ENCODE measurements at places on chromosomes 12 and 14.

DNA sequence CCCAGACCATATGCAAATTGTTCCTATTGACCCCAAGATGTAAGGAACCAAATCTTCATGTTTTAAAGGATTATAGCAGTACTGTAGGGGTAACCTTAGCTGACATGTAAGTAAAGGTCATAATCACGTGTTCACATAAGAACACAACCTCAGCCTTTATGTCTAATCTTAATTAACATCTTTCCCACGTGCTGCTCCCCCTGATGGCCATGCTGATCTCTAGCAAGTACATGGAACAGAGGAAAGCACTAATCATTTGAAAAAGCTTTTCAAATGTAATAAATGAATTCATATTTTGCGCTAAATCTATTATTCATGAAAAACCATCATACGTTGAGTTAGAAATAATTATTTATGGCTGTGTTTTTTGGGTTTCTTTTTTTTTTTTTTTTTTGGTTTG, 30.5 kb upstream of the ITPR2 start:
- no peak for DNase-seq

DNA sequence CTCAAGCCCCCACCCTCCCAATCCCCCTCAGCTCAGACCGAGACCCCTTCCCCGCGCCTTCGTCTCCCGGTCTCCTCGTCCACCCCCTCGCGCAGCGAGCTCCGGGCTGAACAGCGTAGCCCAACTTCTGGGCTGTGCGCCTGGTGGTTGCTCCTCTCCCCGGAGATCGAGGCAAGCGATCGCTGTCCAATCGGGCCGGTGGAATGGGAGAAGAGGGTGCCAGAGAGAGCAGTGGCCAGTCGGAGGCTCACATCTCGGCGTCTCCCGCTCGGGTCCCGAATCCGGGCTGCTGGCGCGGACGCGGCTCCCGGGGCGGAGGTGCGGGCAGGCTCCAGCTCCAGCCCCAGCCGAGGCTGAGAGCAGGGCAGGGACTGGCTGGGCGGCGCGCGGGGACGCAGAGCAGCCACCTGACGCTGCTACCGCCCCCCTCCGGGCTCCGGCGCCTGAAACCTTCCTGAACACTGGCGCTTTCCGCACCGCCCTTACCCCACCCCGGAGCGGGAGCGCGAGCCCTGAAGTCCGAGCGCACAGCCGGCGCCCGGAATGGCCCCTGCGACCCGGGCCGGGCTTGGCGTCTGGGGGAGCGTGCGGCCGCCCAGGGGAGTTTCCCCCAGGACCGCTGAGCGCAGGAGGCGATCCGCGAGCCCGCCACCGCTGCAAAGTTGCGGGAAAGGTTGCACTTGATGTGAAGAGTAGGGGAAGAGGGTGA, 508 bp upstream of the KCNH5 start:
- no peak for DNase-seq

- no peak for DNase-seq
Measured at GRCh38 chr14:75277008-75277814, 1.4 kb upstream of the FOS start.

DNA sequence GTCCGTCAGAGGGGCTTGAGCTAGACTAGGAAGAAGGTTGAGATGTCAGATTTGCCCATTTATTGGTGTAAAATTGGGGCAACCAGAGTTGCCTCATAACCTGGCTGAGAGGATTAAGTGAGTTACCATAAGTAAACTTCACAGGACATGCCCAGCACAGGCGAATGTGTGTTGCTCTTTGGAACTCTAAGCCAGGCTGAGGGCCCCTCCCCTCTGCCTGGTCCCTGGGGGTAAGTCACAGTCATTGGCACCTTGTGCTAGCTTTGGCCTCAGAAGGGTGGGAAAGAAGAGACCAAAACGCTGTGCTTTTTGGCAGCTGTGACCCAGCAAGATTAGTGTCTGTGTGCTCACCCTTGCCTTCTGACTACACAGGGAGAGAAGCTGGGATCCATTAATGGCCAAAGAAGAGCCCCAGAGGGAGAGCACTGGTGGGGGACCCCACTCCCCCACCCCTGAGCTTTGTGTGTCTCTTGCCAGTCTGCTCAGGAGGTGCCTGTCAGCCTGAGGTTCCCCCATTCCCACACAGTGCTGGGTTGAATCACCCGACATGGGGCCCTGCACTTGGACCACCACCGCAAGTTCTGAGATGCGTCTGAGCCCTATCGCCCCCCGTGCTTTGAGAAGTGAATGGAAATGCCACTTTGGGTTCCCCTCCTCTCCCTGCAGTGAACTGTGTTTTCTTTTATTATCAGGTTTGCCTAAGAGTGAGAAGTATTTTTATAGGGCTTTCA, 74.1 kb downstream of the CACNA1C start:
- no peak for DNase-seq

DNA sequence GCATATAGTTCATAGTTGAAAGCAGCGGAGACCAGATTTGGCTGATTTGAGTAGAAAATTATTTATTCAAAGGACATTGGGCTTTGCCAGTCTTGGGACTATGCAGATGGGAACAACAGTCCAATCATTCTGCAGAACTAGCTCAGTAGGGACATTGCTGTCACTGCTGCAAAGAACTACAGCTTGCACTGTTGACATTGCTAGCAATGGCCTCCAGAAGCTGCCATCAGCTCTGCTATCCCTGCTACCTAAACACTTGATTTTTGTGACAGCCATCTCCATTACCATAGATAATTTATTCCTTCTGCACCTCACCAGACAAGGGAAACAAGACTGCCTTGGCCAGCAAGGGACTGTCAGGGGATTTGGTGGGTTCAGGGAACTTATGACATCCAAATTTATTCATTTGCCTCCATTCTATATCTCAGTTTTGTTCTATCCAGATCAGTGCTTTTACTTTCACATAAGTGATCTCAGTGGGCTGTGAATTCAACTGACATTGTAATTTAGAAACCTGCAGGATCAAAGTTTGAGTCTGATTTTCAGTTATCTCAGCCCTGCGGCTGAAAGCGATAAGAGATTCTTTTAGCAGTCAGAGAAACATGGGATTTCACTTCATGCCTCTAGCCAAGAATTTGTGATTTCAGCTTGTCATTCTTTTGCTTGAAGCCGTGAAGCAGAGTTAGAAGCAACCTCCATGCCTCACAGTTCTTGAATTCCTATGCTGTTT, 136.7 kb upstream of the FBXO33 start:
- no peak for DNase-seq

- no peak for DNase-seq
Measured at GRCh38 chr14:56666294-56666693, 86.7 kb downstream of the TMEM260 start.

GRCh38 chr12:119682639-119683252, 14.8 kb downstream of the PRKAB1 start:
- no peak for DNase-seq

Data from fibroblast of skin of left biceps (primary cell).